Left ventricle myocardium superior (tissue), 1 donor: ENCODE measurements at places on chromosomes 12 and 14.

- DNase-seq, result no peak
Observed at GRCh38 chr14:41872931-41873685, 266.4 kb downstream of the LRFN5 start.

GRCh38 chr14:31858868-31859267 lies 218.2 kb upstream of the ARHGAP5 start:
- no peak for DNase-seq

- no peak for DNase-seq
Observed at GRCh38 chr14:87186737-87187136, 806.2 kb downstream of the GALC start.

DNA sequence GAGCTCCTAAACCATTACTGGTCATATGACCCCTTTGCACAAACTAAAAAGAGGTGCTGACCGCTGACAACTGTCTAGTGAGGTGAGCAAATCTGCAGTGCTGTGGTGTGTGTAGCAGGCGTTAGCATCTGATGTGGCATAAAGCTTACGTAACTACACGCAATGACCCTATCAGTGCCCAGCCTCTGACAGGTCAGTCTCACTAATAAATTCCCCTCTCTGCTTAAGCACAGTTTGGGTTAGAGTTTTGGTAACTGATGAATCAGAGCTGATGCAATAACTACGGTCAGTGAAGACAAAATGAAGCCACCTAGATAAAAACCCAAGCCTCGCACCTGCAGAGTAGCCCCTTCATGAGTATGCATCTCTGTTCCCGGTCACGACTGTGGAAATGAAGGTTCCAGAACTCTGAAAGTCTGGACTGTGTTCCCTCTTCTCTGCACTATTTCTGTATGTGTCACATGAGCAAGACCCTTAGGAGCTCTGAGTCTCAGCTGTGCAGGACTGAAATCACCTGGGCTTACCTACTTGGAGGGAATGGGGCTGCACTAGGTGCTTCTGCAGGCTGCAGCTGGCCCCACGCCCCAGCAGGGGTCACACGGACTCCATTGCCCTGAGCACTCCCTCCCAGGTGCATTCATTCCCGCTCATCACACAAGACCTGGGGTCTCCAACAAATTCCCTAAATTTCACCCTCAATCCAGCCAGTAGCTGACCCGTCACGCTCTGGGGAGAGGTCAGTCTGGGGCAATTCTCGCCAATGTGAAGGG lies 54.4 kb downstream of the RIMBP2 start:
- no peak for DNase-seq

GRCh38 chr14:61730756-61731373 lies 31.4 kb upstream of the SNAPC1 start:
- DNase-seq, result no peak

DNA sequence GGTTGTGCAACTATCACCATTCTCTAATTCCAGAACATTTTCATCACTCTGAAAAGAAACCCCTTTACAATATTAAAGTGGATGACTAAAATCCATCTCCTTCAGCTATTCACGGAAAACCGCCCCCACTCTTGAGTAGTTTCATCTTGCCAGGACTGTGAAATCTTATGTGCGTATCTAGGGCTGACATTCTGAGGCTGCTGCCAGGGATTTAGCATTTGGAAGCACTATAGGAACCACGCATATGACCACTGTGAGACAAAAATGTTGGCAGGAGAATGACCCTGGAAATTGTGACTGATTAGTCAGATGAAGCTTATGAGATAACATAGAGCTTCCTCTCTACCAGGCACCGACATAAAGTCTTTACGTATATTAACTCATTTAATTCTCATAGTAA lies 305.2 kb upstream of the PDE3A start:
- DNase-seq, result no peak

- no peak for DNase-seq
Observed at GRCh38 chr12:108518716-108519496, 3.8 kb downstream of the FICD start.

DNA sequence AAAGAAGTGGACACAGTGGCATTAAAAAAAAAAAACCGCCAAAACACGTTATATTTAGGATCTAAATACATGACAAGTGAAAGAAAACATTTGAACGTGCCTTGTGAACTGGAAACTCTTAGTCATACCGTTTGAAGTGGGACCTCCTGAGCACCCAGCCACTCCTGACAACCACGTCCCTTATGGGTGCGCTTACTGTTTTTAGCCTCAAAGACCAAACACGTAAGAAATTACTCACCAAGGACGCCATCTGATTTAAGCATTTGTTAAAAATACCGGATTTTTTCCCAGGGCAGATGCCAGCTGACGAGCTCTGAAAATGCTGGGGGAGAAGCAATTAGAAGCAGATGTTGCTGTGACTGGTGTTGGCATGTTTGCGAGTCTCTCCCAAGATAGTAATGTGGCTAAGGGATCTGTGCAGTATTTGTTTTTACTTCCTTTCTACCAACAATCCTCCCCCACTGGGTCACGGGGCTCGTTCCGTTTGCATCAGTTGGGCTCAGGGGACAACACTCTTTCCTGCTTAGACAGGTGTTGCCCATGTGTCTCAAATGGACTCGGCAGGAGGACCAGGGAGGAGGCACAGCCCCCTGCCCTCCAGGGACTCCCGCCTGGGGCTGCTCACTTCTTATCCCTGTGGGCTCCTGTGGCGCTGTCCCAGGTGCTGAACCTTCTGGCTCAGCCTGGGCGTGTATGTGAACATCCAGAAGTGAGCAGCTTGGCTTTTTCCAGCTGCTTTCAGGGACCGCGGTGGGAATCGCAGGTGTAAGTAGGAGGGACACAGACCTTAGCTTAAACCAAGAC lies 101.0 kb downstream of the BEGAIN start:
- peak; percentile 82 for DNase-seq

GRCh38 chr14:32607399-32607798 lies 278.3 kb downstream of the AKAP6 start:
- no peak for DNase-seq

- DNase-seq, result peak; percentile 40
Observed at GRCh38 chr12:72272091-72272661, at the start of gene TRHDE. TRHDE (plus strand) TSS chr12:72272370; CDS start chr12:72272644, 274 bp downstream.

DNA sequence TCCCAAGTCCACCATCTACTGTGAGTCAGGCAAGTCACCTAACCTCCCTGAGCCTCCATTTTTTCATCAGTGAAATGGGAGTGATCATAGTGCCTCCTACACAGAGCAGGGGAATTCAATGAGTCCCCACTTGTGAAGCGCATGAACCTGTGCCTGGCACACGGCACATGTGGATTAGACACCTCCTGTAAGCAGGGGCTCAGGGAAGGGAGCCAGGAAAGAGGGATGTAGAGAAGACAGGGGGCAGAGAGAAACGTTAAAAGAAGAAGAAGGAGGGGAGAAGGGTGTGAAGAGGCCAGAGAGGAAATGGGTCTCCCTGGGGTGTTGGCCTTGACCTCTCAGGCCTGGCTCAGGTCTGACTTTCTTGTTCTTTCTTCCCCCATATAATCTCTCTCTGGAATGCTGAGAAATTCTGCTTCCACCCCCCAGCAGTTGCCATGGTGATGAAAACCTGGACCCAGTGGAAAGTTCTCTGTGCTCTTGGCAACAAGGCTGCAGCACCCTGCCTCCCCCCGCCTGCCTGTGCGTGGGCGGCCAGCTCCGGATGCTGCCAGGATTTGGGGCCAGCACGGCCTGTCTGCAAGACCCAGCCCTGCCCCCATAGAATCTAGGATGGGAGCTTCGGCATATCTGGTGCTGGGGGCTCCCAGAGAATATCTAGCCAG lies 94.5 kb downstream of the CALM1 start:
- DNase-seq, result peak; percentile 84

DNA sequence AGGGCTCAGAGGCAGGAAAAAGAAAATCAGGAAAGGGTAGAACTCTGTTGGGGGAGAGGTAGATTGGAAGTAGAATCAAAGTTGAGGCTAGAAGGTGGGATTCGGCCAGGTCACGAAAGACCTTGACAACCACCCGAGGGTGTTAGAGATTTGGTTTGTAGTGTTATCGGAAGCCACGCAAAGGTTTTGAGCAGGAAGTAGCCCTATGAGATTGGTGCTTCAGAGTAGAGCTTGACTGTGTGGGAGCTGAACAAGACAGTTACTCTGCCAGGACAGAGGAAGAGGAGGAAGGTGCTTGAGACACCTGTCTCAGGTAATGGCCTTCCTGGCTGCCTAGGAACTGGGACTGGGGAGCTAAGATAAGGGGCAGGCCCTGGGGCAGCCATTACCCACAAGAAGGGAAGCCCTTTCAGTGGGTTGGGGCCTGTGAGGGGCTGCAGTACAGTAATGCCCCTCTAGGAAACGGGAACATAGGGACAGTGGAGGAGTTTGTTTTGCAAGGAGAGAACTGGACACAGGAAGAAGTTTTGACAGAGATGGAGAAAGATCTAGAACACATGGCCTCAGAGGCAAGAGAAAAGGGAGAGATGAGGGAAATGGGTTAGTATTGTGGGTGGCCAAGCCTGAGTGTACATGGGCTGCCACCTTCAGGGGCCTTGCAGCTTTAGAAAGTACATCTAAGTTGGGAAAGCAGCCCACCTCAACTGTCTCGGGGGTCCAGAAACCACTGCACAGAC lies 73.5 kb downstream of the RIN3 start:
- DNase-seq, result no peak

- peak; percentile 62 for DNase-seq
Observed at GRCh38 chr14:76904100-76904739, 78.0 kb downstream of the LRRC74A start.

DNA sequence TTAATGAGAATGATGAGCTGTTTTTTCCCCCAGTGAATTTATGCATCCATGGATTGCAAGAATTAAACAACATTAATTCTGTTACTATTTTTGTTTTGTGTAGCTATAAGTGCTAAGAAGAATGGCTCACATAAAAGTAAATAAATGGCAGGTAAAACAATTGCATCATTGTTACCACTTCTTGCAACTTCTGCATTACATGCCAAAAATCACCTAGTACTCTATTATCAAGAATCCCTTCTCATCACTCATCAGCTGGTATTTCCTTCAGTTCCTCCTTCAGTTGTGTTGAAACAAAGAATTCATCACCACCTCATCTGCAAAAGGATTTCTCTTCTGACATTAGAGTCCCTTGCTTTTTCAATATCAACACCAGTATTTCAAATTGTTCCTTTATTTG lies 773 bp downstream of the A2M start:
- no peak for DNase-seq

GRCh38 chr12:89566615-89567014 lies 40.8 kb upstream of the POC1B start:
- DNase-seq, result no peak

DNA sequence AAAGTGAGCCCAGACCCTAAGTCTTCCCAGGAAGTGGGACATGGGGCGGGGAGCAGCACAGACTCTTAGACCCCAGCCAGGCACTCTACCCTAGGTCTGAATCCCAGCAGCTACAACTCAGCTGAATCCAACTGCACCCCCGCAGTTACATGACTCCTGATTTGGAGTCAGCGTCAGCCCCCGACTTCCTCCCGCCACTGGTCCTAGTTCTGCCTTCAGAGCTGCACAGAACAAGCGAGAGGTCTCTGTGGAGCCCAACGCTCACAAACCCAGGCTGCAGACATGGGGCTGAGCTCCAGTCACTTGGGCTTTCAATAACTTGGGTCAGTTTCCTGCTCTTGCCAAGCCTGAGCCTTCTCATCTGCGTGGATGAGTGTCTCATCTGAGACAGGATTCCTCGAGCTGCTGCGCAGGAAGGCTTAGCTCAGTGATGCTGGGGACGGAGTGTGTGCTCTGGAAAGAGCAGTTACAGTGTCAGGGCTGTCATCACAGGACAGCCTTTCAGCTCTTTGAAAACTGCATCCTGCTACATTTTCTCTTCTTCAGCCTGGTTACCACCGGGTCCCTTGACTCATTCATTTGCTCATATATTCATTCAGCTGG lies 30.6 kb upstream of the NXPH4 start:
- DNase-seq, result no peak

DNA sequence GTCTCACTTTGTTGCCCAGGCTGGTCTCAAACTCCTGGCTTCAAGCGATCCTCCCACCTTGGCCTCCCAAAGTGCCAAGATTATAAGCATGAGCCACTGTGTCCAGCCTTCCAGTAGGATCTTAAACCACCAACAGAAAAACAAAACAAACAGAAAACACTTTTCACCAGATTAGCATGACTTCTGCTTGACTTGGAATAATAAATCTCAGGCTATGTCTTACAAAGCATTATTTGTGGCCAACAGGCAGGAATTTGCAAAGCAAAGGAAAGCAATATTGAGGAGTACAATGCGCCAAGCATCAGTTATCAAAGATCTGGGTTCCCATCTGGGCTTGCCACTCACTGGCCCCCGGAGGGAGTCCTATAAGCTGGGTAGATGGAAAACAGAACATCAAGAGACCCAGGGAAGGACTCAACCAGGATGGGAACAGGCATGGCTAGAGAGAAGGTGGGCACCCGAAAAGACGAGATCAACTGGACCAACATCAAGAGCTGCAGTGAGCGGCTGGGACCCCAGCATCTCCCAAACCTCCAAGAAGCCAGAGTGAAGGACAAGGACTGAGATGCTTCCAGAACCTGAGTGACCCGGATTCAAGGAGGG lies 101.2 kb downstream of the TMEM30B start:
- no peak for DNase-seq

DNA sequence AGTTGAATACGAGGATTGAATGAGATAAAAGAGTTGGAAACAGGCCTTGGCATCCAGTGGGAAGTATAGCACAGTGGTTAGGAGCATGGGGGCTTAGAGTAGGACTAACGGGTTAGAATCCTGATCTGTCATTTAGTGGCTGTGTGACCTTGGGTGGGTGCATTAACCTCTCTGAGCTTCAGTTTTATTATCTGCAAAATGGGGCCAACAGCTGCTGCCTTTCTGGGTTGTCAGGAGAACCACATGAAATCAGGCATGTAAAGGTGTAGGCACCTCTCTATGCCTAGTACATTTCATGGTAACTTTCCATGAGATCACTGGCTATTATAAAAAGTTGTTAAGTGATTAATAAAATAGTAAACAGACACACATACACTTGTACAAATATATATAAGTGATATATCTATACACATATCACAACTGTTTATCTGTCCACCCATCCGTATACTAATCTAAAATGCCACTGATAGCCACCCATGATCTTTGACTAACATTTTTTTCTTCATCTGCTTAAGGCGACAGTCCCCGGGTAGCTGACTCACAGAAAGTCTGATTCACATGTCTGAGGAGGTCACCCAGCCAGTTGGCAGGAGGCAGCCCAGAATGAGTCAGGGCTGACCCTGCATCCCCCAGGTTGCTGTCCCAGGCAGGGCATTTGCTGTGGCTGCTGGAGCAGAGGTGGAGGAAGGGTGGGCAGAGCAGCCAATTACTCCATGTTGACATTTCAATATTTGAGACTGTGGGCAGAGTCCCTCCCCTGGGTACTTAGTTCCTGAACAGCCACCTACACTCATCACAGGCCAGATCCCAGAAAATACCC lies 125.6 kb upstream of the NOS1 start:
- DNase-seq, result no peak

- no peak for DNase-seq
Observed at GRCh38 chr14:25136811-25137210, 86.9 kb upstream of the STXBP6 start.

GRCh38 chr12:55673638-55674037 lies 34.1 kb downstream of the ITGA7 start:
- DNase-seq, result no peak

- DNase-seq, result no peak
Observed at GRCh38 chr12:1453810-1454209, 140.6 kb downstream of the FBXL14 start.

- DNase-seq, result no peak
Observed at GRCh38 chr12:94689646-94690036, 39.3 kb upstream of the TMCC3 start.
